NCI-H524 treated with DMSO at 0.1 percent for 48 hours (cell line): ENCODE measurements at places on chromosomes 3 and 15.

DNA sequence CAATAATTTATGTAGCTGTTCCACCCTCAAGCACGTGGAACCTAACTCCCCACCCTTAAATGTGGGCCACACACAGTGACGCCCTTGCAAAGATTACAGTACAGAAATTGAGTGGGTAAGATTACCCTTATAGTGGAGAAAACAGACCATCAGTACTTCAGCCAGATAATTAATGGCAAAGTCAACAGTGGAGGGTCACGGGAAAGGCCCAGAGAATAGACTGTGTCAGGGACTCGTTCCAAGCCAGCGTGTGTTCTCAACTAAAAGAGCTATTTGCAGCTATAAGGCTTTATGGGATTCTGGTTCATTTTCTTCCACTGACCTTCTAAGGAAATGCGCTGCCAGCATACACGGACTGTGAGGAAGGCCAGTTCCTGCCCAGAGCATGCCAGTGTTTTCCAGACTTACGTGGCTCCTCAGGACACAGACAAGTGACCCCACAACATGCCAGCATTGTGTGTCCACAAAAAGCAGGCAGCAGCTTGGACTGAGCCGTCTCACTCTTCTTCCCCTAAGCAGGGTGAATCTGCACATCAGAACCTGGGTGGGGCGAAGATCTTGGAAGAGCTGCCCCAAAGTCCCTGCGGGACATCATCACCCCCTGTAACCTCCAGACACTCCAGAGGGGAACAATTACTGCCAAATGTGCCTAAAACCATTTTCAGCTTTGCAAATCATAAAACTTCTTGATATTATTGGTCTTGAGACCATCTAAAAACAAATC is 428.5 kb downstream of the OCA2 start:
- DNase-seq: no peak

DNA sequence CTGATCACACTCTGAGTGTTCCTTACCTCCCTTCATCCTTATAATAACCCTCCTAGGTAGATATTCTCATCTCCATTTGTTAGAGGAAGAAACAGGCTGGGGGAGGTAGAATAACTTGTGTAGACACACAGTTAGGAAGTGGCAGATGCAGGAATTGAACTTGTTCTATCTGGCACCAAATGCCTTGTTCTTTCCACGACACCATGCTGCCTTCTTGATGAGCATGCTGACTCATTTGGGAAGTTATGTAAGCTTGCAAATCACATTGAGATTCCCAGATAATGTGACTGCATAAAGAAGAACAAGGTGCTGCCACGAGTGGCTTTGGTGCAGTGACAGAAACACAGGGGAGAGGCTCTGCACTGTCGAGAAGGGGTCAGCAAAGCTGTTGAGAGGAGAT is 27.5 kb upstream of the NDUFB4 start:
- DNase-seq: no peak

DNA sequence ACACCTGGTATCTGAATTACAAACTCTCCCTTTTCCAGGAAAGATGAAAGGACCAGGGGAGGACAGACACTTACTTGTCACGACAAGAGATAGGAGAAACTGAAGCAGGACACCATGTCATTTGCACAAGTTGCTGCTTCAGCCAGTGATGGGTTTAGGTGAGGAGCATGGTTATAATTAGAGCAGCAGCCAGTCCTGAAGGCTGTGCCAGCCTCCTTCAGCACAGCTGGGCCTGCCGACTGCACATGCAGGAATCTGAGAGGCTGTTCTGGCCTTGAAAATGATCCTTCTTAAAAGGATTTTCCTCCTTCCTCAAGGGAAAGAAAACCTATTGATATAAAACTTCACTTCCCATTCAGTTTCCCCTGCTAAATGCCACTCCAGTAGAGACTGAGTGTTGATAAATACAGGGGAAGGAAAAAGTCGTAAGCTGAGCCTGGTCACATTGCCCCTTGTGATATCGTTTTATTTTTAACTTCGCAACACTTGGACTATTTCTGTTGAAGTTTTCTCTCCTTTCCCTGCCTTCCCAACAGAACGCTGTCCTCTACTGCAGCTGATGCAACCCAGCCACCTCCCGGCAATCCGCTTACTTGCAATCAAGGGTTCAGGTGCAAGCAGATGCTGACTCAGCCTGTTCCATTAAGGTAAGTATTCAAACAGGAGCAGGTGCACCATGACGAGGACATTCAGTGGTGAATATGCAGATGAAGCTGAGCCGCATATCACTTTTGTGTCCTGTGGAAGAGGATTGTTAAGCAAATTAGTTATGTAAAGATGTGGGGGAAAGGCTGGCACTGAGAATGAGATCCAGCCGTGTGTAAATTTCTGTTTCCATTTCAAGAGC is at the start of gene FBXO40:
FBXO40 (plus strand) TSS at position 524 of the 847 bp plus-strand sequence. CDS start 27,197 bp downstream, outside the sequence.
- no peak for DNase-seq

- DNase-seq: peak; percentile 95
Measured at GRCh38 chr15:63860155-63860554, 26.4 kb upstream of the HERC1 start.

DNA sequence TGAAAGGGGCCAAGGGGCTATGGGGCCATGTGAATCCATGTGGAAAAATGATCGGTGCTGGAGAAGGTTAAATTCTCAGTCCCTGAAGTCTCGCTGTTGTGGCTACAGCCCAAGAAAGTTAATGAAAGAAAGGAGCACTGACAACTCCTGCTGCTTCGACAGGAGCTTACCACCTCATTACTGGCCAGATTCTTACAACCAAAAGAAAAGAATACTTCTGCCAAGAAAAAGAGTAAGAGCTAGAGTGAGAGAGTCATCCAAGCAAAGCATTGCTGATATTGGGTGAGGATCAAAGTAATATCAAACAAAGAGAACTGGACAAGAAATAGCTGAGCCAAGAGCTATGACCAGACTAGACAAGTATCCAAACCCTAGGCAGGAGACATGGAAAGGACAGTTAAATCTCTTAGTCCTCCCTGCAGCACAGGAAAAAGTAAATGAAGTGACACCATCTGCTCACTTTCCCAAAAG is 348.4 kb upstream of the PLSCR5 start:
- no peak for DNase-seq

GRCh38 chr3:99624496-99625236 is 13.7 kb upstream of the COL8A1 start:
- DNase-seq: no peak
